ENCODE measurements at places on chromosomes 16 and 17.

- no peak for DNase-seq
Measured at GRCh38 chr17:33522623-33523022, 229.5 kb upstream of the ASIC2 start.

DNA sequence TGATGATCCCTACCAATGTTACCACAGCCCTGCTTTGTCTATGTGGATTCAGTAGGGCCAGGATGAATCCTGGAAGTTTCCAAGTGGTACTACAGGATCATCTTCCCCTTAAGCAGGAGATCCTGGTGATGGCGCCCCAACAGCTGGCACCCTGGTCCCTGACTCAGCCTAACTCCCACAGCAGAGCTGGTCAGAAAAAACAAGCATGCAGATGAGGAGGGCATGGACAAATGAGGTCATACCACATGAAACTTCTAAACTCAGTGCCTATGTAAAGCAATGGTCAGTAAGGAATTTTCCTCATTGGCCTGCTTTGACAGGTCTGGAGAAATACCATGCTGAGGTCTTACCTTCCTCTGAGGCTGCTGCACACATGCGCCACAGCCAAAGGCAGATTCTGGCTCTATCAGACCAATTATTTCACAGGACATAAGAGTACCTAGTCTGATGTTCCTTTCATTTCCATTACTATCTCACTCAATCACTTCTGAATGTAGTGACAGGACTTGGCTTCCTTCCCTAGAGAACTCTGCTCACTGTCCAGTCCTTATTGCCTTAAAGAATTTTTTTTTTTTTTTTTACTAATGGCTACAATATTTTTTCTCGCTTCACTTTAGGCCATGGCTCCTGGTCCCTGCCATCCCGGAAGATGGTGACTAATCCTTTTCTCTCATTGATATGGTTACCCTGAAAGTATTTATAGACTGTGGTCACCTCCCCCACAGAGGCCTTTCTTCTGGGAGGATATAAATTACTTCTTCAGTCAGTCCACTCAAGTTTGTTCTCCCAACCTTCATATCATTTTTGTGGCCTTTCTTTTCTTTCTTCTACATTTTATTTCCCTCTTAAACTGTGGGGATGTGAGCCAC is 525.2 kb upstream of the PSMD7 start:
- DNase-seq: no peak

- DNase-seq: no peak
Measured at GRCh38 chr17:66415366-66416206, 113.2 kb downstream of the PRKCA start.

- DNase-seq: no peak
Measured at GRCh38 chr17:9219631-9220397, 198.5 kb downstream of the NTN1 start.

- no peak for DNase-seq
Measured at GRCh38 chr17:30225112-30225511, 10.4 kb downstream of the SLC6A4 start.

GRCh38 chr17:14427900-14428647 is 127.2 kb downstream of the HS3ST3B1 start:
- peak; percentile 77 for DNase-seq

GRCh38 chr17:74491626-74492025 is 25.2 kb downstream of the CD300A start:
- DNase-seq: no peak

- DNase-seq: no peak
Measured at GRCh38 chr17:81814748-81815645, 11.0 kb downstream of the GCGR start.

- no peak for DNase-seq
Measured at GRCh38 chr17:27994586-27994985, 47.9 kb upstream of the NLK start.

GRCh38 chr17:67628580-67629013 is 89.1 kb upstream of the NOL11 start:
- DNase-seq: peak; percentile 16

DNA sequence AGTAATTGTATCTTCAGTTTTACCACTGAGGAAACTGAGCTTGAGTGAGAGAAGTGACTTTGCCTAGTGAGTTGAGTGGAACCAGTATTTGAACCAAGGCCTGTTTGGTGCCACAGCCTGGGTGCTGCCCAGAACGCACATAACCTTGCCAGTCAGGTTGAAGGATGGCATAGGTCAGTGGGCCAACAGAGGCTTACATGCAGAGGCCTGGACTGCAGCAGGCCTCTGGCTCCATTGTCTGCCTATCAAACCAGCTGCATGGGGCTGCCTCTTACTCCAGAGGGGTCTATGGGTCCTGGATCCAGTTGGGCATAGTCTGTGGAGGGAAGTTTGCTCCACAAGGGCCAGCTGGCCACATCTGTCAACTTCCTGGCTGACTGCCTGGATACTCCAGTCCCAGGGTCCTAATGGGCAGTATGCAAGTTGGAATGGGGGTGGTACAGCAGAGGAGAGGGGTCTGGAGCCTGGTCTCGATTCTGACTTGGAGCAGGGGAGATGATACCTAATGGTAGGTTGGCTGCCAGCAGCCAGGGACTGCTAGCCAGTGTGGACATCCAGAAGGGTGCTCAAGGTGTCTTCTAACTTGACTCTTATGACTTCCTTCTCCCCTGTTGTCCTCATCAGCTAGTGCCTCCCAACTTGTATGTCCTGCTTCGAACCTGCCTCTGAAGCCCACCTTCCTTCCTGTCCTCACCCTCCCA is 11.1 kb upstream of the RNF112 start:
- DNase-seq: no peak

DNA sequence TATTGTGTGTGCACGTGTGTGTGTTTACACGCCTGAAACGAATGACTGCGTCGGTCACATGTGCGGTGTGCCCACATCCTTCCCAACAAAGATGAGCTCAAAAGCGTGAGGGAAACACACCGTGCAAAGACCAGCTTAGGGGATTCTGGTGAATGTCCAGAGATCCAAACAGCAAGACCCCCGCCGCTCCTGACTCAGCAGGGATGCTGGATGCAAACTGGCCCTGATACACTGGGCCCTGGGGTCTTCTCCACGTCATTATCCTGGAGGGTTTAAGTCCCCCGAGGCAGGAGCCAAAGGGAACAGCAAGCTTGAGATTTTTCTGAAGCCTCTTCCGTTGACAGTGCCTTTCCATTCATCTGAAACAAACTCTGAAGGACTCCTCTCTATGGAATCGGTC is 59.2 kb downstream of the TBC1D16 start:
- no peak for DNase-seq

- no peak for DNase-seq
Measured at GRCh38 chr16:71442051-71442440, at the start of gene TLE7. TLE7 (minus strand) TSS chr16:71442054; CDS start chr16:71433324, 8,730 bp downstream.

- DNase-seq: peak; percentile 57
Measured at GRCh38 chr16:24253192-24253591, 2.9 kb upstream of the CACNG3 start.

DNA sequence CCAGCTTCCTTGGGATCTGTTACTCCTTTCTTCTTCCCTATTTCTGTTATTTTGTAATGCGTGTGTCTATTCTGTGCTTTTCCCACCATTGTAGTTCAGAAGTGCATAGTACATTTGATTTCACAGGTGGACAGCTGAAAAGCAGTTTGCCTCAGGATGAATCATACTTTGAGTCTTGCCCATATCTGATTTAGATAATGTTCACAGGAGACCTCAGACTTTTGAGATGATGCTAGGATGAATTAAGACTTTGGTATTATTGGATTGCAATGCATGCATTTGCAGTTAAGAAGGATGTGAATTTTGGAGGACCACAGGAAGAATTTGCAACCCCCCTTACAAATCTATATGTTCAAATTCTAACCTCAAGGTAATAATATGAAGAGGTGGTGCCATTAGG is 769.6 kb downstream of the CDH11 start:
- no peak for DNase-seq

GRCh38 chr16:89452241-89452640 is 38.1 kb downstream of the ANKRD11 start:
- DNase-seq: no peak

DNA sequence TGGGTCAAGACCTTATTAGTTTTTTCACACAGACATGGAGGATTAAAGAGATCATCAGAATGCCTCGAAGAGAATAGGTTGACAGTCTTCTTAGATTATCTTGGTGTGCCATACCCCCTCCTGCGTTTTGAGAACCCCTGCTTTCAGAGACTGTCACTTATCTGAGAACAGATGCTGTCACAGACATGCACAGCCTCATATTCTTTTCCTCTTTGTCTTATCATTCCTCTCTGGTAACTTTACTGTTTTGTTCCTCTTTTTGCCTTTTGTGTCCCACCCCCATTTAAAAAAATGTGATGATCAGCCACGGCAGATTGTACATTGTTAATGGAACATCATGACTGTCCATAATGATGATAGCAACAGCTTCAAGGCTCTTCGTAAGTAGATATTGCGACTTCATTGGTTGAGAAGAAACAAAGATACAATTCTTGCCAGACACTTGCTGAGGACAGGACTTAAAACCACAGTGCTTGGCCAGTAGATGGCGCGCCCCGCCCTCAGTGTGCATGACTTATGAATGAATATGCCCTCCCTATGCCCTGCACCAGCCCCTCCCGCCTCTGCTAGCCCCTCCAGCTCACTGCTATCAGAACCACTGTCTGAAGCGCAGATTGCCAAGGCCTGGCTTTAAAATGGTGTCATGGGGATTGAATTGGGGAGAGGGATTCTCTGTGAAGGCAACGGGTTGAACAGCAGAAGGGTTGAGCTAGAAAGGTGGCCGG is 2.6 kb upstream of the PITPNC1 start:
- peak; percentile 97 for DNase-seq

GRCh38 chr16:72234387-72234786 is 62.4 kb upstream of the PMFBP1 start:
- no peak for DNase-seq

DNA sequence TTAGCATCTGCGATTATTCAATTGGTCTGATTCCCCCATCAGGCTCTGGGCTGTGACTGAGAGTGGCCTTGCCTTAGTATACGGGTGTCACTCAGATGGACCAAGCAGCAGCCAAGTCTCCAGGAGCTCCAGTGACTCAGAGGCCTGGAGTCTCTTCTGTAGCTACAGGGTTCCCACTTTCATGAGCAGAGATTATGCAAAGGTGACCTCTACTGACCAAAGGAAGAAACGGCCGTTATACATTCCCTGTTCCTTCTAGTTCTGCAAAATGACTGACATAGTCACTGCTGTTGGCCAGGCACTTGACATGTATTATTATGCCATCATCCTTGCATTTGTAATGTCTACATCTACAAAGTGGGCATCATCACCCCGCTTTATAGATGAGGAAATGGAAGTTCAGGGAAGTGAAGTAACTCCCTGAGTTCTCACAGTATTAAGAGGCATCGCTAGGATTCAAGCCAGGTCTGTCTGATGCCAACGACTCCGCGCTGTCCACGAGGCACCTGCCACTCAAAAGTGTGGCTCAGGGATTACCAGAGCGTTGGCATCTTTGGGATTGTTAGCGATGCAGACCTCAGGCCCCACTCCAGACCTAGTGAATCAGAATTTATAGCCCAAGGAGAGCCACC is 23.3 kb downstream of the SLC38A7 start:
- peak; percentile 32 for DNase-seq

DNA sequence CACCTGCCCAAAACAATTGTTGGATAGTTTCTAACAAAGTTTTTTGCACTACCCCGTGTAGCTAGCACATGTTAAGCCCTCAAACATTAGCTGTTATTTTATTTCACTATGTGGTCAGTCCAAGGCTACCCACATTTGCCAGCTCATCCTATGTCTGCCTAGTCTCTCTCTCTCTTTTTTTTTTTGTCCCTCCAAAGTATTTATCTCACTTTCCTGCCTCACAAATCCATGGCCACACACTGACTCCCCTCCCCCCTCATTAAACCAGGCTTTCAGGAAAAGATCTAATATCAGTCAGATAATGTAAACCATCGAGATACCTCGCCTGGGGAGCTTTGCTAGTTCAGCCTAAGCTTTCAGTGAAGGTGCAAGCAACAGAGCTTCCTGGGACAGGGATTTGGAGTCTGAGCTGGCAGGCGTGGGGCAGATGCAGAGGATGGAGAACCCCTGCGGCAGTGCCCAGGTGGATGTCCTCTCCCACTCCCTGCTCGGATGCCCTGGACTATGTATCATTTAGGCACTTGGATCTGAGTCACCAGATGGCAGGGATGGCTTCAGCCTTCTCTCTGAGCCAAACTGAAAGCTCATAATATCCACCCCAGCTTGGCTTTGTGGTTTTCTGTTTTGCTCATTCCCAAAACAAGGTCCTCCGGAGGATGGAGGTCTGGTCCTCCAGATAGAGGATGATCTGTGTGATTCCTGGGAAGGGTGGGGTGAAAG is 73.7 kb upstream of the FOXF1 start:
- DNase-seq: no peak

GRCh38 chr17:21043296-21044232 is 753 bp upstream of the USP22 start:
- DNase-seq: peak; percentile 99

GRCh38 chr16:76956394-76956793 is 234.6 kb upstream of the MON1B start:
- DNase-seq: no peak

DNA sequence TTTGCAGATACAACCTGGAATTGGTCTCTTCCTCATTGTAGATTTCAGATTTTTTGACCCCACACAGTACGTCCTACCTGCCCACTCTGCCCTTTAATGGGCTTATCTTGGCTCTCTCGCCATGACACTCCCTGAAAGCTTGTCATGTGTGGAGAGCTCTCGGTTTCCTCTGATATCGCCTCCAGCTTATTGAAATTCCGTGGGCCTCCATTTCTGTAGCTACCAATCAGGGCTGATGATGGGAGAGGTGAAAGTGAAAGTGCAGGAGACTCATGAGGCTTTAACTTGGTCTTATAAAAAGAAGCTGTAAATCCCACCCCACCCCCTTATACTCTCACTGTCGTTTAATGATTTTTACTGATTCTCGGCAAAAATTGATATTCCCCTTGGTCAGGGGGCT is 17.7 kb downstream of the HOXB1 start:
- peak; percentile 44 for DNase-seq

DNA sequence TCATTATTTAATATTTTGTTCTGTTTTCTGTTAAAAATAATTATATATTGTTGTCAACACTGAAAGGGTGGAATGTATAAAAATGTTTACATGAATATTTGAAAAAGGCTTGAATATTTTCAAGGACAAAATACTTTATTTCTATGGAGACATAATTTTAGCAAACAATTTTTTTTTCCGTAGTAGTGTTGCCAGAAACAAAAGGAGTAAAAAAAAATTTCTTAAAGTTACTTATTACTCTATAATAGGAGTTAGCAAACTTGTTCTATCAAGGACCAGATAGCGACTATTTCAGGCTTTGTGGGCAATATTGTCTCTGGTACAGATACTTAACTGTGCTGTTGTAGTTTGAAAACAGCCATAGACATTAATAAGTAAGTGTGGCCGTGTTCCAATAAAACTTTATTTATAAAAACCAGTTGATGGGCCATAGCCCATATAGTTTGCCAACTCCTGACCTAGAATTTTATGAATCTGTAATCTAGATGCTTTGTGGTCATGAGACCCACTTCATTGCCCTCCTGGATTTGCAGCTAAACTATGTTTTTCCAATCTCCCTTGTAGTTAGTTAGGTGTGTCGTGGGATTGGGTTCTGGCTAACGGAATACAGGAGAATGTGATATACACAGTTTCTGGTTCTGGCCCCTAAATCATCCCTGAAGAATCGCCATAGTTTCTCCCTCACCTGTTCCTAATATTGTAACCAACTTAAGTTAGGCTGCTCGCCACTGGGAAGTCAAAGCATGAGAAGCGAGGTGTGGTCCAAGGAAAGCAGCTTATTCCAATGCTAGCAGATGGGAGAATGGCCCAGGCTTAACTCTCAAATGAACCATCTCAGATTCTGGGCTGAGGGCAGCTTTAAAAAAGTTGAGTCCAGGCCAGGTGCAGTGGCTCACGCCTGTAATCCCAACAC is 153.6 kb downstream of the ABCA8 start:
- DNase-seq: no peak
